NCI-H226 (cell line): ENCODE measurements at places on chromosomes 12 and 14.

DNA sequence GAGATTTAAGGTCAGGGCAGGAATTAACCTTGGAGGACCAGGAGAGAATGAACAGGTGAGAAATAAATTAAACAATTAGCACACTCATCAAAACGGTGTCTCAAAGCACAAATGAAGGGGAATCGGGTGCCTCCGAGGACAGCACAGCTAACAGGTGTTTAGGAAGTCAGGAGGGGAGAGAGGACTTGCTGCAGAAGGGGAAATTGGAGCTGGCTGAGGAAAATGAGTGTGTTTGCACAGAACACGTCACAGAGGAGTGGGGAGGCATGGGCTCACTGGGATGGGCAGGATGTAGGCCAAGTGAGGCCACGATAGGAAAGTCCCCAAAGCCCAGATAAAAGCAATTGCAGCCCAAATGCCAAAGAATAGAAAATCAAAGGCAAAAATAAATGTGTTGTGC is 121.7 kb downstream of the ZNF664 start:
- DNase-seq = no peak

- DNase-seq = no peak
These were observed 21.7 kb downstream of the ANKRD13A start for GRCh38 chr12:110020956-110021355.

- DNase-seq = no peak
These were observed 77.0 kb downstream of the PELI2 start for GRCh38 chr14:56195223-56195622.

DNA sequence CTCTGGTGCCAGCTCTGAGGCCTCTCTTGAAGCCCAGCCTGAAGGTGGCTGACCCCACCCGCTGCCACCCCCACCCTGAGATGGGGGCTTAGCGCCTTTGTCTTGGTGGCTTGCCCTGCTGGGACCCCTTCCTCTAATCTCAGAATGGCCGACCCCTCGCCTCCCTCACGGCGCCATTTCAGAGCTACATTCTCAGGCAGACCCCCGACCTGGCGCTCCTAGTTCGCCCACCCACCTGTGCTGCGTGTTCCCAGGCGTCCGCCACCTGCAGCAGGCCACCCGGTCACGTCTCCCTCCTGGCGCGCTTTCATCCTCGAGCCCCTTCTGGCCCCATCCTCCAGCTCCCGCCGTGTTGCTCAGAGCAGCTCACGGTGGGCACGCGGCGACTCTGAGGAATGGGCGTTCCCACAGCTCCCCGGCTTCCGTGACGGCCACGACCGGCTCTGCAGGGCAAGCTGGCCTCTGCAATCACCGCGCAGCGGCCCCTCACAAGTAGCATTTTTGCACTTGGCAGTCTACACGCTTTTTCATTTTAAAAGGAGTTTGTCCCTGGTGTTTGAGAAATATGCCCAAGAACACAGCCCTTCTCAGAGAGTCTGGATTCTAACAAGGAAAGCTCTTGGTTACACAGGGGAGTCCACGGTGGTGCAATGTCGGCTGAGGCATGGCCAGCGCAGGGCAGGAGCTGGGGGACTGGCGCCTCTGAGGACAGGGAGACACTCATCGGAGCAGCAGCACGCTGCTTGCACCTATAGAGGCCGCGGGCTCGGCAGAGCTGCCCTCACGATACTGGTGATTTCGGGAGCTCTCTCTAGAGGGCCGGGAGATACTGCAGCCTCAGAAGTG is 105.7 kb upstream of the C14orf180 start:
- no peak for DNase-seq

DNA sequence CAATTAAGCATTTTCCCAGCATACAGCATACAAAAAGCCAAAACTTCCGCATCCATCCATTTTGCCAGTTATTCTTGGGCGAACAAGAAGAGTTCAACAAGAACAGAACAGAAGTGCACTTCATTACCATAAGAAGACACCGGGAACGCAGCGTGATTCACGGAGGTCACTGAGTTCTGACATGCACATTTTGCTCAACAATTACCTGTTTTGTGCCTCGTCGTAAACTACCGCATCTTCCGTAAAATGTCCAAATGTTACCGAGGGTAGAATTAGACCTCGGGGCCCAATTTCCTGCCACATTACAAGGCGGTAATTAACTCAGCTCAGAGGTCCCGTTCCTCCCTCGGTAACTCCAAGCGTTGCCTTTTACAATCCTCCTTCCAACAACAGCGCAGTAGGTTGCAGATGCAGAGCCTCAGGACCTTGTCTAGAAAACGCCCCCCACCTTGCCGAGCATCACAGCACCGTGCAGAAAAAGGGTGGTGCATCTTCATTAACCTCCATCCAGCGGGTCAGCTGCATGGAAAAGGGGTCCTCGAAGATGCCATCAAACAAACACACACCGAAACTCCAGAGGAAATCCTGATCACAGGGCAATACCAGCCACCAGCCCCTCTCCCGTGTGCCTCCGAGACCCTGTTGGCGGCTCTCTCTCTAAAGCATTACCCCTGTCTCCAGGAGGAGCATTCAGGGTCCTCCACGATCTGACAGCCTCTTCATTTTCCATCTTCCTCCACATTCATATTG is 125.2 kb downstream of the BCL11B start:
- no peak for DNase-seq

DNA sequence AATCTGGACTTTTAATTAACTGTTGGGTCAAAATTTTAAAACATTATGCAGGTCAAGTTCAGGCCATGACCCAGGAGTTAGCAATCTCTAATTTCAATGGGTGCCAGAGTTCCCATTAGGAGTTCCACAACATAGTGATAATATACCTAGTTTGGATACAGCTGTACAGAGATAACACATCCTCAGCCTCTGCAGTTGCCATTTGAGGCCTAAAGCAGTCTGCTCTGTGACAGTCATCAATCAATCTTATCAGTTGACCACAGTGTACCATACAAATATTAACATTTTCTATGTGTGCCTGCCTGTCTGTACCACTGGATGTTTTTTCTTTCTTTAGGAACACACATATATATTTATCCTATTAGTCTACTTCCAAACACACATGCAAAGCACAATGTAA is 54.0 kb upstream of the BBS10 start:
- DNase-seq = no peak

DNA sequence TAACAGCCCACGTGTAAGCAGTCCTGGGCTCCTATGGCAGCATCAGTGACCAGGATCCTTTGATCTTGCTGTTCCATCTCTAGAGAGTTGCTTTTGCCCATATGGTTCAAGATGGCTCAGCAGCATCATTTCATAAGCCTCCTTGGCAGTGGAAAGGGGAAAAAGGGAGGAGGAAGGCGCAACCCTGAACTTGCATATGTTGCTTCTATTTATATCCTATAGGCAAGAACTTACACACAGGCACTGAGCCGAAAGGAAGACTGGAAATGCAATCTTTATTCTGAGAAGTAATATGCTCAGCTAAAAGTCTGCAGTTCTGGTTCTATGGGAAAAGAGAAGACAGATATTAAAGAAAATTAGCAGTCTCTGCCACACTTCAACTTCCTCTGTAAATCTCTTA is 167.7 kb upstream of the PLXNC1 start:
- no peak for DNase-seq

- DNase-seq = no peak
These were observed 6.1 kb downstream of the KRT3 start for GRCh38 chr12:52789637-52790426.

DNA sequence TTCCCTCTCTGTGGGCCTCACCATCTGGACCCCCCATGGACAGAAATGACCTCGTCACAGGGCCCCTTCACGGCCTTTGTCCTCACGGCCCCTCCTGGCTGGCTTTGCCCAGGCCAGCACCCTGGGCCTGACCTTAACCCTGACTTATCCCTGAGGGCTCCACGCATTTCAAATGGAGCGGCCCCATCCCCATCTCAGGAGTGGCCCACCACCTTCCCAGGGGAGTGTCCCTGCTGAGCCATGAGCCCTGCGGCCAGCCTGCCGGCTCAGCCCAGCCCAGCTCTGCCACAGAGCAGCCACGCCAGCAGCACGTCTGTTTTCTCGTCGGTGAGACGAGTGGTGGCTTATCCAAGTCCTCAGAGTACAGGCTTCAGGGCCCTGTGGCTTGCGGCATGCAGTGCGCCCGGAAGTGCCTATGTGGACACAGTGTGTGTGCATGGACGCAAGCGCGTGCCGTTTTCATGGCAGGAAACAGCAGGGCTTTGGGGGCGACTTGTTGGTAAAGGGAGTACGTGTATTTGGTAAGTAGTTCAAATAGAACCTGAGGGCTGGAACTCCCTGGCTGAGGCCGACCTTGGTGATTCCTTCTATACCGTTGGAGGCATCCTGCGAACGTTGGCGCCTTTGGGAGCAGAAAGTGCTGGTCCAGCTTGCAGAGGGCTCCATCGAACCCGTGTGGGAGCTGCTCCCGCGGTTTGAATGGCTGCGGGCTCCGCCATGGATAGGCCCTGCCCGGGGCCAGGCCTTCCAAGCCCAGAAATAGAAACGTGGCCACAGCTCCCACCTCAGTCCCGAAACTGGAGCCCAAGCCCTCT is 52.1 kb downstream of the LRCOL1 start:
- no peak for DNase-seq

- no peak for DNase-seq
These were observed 39.6 kb upstream of the KLRD1 start for GRCh38 chr12:10268037-10268436.

DNA sequence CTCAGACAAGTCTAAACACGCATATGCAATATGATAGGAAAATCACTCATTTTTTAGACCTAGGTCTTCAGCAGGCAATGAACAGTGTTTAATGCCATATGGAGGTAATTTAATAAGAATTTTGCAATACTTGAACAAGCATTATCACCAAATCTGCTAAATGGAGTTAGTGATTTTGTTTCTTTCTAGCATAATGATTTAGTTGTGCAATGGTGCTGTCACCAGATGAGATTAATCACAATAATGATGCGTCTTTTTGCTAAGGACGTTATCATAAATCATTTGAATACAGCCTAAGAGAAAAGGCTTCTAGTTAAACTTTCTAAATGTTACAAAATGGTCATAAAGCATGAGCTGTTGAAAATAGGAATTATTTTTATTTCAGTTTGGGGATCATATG is 170.0 kb upstream of the SLC16A7 start:
- no peak for DNase-seq

DNA sequence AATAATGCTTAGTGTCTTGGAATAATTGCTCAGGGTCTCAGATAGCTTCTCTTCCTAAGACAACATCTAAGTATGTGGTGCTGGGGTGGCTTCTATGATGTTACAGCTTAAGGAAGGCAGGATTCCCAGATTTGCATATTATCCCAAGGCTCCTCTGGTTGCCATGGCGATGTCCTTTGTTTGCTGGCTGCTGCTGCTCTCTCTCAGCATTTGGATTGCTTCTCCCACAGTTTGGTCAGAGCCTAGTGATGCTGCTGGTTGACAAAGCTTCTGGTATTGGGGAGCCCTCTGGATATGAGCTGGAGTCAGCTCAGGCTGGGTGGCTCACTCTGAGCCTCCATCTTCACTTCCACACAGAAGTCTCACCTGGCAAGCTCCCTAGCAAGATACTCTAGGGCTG is 56.4 kb upstream of the FBXO33 start:
- DNase-seq = peak; percentile 9

DNA sequence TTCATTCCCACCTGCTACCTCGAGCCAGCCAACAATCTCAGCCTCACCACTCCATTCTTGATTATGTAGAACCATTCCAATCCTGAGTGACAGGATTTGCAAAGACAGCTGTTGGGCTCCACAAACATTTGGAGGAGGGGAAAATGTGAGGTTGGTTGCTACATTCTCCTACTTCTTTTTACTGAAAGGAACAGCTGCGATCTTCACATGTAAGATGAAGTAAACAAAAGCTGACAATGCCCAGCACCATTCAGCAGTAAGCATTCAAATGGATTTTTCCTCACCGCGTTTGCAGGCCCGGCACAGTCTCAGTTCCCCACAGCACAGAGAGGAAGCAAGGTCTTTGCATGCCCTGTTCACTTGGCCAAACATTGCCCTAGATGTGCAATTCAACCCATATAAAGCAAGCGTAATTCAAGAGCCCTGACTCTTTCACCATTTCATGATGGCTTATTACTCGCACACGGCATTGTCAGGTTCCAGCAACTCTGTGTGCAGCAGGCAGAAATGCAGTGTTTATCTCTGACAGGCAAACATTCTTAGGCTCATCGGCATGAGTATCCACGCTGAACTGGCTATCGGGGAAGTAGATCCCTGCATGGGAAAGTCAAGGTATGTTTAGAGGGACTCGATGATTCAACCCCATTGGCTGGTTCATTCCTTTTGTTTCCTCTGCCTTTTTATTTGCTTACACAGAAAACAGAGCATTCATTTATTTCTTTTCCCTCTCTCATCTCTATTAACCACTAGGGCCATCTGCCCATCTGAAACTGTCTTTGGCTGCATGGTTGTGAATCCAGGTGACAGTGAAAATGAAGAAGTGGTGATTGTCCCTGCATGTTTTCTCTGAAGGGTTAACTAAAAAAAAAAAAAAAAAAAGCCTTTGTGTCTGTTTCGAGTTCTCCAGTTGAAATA is 236.1 kb upstream of the PLEKHG7 start:
- DNase-seq = no peak

DNA sequence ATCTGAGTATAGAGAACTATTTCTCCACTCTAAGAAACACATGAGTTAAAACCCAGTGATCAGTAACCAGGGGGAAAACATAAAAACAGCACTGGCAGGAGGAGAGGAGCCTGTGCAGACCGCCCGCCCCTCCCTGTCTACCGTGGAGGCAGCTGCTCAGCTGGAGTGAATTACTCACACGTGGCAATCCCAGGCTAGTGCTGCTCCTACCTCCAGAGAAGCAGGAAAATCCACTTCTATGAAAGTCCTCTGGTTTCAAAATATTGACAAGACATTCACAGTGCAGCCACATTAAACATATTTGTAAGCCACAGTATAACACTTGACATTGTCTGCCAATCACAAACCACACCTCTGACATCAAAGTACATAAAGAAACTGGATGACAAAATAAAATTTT is 16.7 kb downstream of the TMEM132D start:
- no peak for DNase-seq

DNA sequence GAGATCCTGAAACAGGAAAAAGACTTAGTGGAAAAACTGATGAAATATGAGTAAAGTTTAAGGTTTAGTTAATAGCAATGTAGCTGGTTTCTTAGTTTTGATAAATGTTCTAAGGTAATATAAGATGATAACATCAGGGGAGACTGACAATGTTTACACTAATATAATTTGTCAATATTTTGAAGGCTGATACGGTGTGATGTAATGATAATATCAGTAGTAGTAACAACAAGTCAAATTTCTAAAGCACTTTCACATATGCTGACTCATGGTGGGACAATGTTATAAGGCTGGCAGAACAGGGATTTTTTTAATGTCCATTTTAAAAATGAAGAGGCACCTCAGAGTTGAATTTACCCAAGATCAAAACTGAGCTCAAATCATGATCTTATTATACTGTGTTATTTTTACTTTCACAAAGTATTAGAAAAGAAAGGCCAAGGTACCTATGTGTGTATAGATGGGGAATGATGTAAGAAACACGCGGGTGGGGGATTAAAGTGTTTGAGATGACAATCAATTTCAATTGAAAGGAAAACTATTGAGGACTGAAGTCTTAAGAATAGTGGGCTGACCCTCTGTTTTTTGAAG is 2.4 kb upstream of the FLRT2 start:
- no peak for DNase-seq

GRCh38 chr14:61645247-61645646 is 50.1 kb upstream of the HIF1A start:
- DNase-seq = no peak
